ENCODE measurements at places on chromosomes 2 and 18.

- no peak for DNase-seq
Measured at GRCh38 chr18:67183398-67183797, 333.1 kb downstream of the DSEL start.

DNA sequence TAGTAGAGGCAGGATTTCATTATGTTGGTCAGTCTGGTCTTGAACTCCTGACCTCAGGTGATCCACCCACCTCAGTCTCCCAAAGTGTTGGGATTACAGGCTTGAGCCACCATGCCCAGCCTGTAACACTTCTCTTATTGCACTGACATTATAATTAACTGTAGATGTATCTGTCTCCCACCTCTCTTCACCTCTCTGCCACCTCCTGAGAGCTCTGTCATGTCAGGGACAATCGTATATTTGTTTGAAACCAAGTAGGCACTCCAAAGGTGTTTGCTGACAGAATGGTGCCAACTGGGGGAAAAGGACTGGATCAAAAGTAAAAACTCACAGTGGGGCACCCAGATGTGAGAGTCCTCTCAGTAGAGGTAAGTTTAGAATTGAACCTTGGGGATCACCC lies 17.3 kb upstream of the ME2 start:
- DNase-seq, result no peak

DNA sequence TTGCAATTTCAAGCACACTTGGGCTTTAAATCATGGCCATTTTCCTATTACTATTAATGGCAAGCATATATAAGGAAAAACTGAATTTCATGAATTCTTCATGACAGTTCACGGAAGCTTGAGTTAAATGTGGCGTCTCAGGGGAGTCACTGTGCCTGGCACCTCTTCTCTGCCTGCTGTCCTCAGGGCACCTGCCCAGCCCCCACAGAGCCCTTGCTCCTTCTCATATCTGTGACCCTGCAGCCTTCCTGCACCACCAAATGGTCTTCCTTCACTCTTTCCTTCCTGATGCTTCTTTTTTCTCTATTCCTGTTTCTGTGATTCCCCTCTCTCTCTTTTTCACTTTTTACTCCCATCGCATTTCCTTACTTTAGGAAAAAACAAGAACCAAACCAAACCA lies 35.4 kb downstream of the LAMA3 start:
- DNase-seq, result no peak

- DNase-seq, result no peak
Measured at GRCh38 chr2:152657043-152657442, 60.2 kb downstream of the PRPF40A start.

DNA sequence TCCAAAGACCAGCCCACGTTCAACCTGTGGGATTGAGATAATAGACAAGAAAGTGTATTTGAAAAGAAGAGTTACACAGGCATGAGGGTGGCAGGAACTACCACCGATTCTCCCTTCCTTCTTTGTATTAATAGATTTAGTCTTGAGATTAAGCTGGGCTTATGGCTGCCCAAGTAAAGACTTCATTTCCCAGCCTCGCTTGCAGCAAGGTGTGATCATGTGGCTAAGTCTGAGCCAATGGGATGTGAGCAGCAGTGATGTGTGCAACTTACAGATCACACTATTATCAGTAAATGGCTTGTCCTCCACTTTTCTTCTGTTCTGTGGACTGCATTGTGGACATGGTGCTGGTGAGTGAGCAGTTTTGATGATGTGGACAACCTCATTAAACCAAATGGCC lies 101.7 kb downstream of the POLR1A start:
- DNase-seq, result no peak

DNA sequence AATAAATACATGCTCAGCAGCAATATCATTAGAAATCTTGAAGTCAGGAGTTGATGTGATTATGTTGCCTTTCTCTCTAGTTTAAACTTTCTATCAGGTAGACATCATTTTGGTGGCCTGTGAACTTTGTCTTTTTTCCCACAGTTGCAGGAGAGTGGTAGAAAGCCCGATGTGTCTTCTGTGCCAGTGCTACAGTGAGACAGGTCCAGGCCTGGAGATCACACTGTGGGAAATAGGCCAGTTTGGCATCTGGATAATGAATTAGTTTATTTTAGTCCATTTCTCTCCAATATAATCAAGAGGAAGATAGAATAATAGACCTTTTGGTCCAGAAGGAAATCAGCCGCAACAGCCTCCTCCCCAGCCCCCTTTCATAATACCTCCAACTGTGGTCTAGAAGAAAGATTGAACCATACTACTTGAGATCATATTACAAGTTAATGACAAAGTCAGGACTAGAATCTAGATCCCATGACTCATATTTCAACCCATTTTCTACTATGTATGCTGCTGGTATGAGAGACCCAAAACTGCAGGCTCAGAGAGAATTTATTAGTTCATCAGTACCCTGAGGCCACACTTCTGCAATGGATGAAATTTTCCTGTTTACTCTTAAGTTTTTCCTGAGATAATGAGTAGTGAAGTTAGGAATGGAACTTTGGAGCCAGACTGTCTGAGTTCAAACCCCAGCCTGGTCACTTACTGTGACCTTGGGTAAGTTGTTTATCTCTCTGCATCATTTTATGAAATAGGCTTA lies 20.6 kb downstream of the KCMF1 start:
- DNase-seq, result no peak

DNA sequence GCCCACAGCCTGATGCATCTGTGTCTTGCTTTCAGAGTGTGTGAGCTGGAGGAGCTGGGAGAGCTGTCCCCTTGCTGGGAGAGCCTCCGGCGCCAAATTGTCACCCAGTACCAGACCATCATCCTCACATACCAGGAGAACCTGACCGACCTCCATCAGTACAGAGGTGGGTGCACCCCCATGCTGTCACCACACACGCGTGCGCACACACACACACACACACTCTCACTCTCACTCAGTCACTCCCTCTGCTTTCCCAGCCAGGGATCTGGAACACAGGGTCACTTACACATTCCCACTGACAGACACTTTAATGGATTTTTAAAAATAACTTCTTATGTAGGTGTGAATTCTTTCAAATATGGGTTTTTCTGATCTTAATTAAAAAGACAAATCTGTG lies 64.5 kb downstream of the COA5 start:
- no peak for DNase-seq

DNA sequence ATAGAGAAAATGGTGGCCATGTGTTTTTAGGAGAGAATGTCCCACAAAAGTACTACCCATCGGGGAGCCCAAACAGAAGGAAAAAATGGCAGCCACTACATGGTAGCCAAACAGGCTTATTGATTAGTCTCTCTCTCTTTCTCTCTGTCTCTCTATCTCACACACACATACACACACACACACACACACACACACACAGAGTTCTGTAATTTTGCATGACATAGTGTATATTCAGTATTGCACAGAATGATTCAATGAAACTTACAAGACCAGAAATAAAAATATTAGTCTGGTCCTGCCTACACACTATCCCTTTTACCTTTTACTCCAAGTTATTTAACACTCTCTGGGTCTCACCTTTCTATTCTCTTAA lies 124.8 kb upstream of the SLC39A10 start:
- no peak for DNase-seq

DNA sequence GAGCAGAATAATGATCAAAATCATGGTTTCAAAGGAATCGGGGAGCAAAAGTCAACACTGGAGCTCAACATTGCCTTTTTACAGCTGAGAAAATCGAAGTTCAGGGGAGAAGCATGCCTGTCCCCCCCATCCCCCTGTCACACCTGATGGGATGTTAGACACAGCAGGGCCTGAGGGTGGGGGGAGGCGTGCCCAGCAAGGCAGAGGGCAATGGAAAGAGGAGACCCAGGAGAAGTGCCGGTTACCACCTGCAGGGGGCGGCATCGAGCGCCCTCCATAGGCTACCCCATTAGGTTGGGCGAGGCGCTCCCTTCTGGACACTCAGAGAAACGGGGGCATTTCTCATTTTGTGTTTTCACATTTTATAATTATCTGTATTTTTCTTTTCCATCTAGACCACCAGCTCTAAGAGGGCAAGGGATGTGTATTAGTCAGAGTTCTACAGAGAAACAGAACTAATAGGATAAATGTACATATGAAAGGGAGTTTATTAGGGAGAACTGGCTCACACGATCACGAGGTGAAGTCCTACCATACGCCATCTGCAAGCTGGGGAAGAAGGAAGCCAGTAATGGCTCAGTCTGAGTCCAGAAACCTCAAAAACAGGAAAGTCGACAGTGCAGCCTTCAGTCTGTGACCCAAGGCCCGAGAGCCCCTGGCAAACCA lies 271.3 kb downstream of the LRATD1 start:
- peak; percentile 76 for DNase-seq

DNA sequence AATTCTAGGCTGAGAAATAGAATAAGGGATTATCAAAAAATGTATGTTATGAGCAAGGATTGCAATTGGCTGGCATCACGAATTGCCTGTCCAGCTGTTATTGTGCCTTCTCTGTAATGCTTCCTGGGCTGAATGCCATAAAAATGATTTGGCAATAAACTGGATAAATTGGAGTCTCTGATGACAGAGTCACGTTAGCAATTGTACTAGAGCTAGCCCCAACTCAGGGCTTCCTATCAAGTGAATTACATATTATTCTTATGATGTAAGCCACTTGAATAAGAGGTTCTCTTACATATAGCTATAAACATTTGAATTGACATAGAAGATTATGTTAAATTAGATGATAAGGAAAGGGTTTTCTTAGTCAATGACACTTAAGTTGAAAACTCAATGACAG lies 607.5 kb upstream of the REG3G start:
- DNase-seq, result no peak

- DNase-seq, result no peak
Measured at GRCh38 chr2:161713706-161714105, 89.5 kb downstream of the SLC4A10 start.

GRCh38 chr2:143431316-143431715 lies 302.1 kb downstream of the ARHGAP15 start:
- no peak for DNase-seq

GRCh38 chr2:165687426-165688002 lies 106.5 kb downstream of the GALNT3 start:
- DNase-seq, result no peak
